ENCODE measurements at places on chromosomes 7 and 10.

GRCh38 chr7:6589151-6589828 is 531 bp upstream of the INTS15 start:
- no peak for DNase-seq

GRCh38 chr10:48976196-48976595 is 36.6 kb upstream of the LRRC18 start:
- DNase-seq = peak; percentile 4

DNA sequence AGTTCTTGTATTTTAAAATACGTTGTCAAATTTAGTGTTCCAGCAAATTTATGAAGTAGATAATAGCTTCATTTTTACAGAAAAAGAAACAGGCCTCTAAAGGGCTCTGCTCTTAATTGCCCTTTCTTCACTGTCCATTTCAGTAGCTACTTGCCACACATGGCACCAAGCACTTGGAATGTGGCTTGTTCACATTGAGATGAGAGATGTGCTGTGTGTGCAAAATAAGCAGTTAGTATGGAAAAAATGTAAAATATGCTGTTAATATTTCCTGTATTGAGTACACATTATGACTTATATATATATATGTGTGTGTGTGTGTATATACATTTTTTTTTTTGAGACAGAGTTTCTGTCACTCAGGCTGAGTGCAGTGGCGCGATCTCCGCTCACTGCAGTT is 19.5 kb downstream of the RBM33 start:
- no peak for DNase-seq

DNA sequence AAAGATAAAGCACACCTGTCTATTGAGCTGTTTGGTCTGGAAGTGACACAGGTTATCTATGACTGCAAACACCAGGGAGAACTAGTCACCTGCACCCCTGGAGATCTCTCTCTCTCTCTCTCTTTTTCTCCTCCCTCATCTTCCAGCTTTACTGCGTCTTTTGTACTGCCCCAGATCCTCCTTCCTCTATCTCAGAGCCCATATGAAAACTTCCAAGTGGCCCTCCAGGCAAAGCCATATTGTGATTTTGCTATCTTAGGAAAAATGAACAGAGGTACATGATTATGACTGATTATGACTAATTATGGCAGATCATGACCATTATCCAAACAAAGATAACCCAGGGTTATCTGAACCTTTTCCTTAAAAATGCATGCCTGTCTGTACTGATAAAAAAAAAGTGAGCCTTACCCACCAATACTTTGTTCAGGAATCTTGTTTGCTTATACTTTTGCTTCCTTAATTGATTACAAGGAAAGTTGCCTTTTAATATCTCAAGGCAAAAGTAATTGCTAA is 12.6 kb upstream of the EPHB6 start:
- DNase-seq = no peak

DNA sequence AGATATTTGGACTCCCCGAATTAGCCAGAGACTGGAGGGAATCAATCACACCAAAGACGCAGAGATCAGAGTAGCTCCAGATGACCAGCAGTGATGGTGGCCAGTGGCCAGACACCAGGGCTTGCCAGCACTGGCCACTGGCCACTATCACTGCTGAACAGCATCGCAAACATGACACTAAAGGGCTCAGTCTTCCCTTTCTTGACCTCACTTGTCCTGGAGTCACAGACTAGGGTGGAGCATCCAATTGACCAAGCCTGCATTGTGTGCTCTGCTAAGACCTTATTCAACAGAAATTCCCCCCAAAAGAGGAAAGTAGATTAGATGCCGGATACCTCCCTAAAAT is 234.7 kb downstream of the CREB5 start:
- no peak for DNase-seq

- no peak for DNase-seq
Observed at GRCh38 chr7:46996972-46997371, 584.9 kb downstream of the TNS3 start.

GRCh38 chr10:58743466-58744115 is 230.9 kb downstream of the BICC1 start:
- no peak for DNase-seq

- DNase-seq = no peak
Observed at GRCh38 chr10:63692220-63692896, 171.2 kb downstream of the REEP3 start.

GRCh38 chr10:11197266-11197712 is 179.6 kb downstream of the CELF2 start:
- DNase-seq = no peak

DNA sequence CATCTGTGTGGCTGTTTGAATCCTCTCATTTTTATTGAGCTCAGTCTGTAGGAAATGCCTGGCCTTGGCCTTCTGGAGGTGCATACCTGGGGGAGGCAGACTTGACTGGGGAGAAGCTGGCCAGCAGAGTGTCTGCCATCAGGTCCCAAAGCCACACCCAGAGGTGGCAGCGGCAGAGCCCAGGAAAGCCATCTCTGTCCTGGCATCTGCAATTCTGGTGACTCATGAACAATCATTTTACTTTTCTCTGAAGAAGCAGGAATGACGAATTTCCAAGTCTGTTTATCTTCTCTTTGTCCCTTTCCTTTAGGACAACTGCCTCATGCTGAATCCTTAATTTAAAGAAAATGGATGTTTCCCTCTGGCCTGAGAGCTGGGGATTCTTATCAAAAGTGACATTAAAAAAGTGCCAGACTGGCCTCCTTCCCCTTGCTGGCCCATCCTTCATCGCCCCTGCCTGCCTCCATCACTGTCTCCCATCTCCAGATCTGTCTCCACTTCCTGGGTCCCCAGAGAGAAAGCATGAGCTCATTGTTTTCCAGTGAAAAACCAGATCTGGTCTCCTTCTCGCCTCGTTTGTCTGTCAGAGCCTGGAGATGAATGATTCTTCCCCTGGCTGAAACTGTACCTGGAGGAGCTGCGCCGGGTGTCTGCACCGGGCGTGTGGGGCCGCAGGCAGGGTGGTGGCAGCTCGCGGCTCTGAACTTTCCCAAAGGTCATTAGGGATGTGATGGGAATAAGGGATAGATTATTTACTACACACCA is 124.5 kb downstream of the TMEM178B start:
- DNase-seq = no peak

GRCh38 chr10:10222304-10222841 is 795.3 kb upstream of the CELF2 start:
- DNase-seq = no peak

GRCh38 chr10:33498391-33498891 is 164.0 kb upstream of the NRP1 start:
- no peak for DNase-seq

DNA sequence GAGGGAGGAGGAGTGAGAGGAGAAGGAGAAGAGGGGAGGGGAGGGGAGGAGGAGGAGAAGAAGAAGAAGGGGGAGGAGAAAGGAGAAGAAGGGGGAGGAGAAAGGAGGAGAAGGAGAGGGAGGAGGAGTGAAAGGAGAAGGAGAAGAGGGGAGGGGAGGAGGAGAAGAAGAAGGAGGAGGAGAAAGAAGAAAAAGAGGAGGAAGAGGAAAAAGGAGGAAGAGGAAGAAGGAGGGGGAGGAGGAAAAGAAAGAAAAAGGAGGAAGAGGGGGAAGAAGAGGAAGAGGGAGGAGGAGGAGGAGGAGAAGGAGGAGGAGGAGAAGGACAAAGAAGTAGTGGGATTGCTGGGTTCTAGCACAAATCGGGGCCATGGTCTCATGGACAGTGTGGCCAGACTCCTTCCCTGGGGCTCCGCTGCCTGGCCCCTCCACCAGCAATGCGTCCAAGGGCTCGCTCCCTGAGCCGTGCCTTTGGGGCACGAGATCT is 4.2 kb upstream of the MAFK start:
- peak; percentile 37 for DNase-seq

DNA sequence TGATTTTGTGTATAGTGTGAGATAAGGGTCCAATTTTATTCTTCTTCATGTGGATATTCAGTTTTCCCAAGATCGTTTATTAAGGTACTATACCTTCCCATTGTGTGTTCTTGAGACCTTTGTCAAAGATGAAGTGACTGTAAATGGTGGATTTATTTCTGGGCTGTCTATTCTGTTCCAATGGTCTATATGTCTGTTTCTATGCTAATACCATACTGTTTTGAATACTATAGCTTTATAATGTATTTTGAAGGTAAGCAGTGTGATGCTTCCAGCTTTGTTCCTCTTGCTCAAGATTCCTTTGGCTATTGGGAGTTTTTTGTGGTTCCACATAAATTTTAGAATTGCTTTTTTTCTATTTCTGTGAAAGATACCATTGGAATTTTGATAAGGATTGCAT is 8.7 kb upstream of the VWDE start:
- DNase-seq = no peak
